KG1 (cell line): ENCODE measurements at places on chromosomes 1 and 21.

DNA sequence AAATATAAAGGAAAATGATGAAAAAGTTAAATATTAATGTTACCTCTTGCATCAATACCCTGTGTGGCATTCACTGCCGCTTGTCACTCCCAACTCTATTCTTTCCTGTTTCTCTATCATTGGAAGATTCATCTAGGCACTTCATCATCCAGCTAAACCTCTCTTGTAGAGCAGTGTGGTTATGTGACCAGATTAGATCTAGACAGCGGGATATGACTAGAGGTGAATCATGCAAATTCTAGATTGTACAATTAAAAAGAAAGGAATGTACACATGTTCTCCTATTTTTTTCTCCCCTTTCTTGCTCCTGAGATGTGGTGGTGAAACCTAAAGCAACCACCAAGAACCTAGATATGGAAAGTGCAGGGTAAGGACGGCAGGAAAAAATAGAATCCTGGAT, 174.1 kb downstream of the LBR start:
- DNase-seq, result no peak

DNA sequence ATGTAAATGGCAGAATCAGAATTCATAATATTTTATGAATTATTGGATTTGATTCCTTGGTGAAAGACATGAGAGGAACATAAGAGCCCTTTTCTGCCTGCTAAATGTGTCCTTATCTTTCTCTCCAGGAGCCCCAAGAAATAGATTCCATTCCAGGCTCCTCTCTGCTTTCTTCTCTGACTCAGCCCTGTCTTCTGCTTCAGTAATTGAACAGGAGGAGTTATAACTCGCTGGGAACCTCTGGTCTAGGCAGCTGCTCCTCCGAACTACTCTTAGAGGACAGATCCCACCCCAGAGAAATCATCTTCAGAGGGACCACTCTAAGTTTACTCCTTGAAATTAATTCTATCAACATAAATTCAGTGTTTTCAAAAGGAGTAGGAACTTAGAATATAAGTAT, 78.4 kb downstream of the RGS21 start:
- no peak for DNase-seq

DNA sequence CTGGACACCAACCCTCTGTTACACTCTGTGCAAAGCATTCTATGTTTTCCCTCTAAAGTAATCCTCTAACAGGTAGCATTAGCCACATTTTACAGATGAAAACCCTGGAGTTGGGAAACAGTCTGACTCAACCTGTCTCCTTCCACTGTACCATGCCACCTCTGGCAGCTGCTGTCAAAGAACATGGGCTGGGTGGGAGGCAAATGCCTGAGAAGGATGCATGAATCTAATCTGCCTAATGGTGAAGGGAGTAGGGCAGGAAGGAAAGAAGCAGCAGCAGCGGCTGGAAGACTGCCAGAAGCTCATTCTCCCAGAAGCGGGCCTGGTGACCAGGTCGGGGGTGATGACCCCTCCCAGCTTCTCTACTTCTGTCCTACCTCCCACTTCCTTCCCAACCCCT, 21.7 kb downstream of the LRRC71 start:
- DNase-seq, result no peak

- DNase-seq, result no peak
Measured at GRCh38 chr1:109309347-109309746, 2.5 kb upstream of the MYBPHL start.

GRCh38 chr1:94807742-94808491, 12.2 kb upstream of the SLC44A3 start:
- DNase-seq, result no peak

- no peak for DNase-seq
Measured at GRCh38 chr1:114149211-114149610, 4.5 kb downstream of the SYT6 start.

GRCh38 chr1:51025374-51025773, 55.3 kb downstream of the CDKN2C start:
- DNase-seq, result no peak

DNA sequence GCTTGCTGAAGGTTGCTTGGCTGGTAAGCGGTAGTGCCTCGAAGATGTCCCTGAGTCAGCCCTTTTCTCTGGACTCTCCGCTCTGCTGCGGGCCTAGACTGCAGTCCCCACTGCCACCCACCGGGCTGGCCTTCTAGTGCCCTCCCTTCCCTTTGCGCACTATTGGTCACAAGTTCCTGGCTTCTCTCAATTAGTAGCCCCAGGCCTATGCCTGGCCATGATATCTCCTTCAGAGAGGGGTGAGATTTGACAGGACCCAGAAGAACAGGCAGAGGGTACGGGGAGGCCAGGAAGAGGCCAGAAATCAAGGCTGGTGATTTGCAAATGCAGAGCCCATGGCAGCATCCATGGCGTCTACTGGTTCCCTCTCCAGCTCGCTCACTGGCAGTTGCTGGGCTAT, 207.7 kb downstream of the HIVEP3 start:
- no peak for DNase-seq

GRCh38 chr1:210754878-210755665, 378.9 kb downstream of the KCNH1 start:
- DNase-seq, result no peak

- no peak for DNase-seq
Measured at GRCh38 chr21:17416139-17416538, 96.7 kb upstream of the CXADR start.

GRCh38 chr1:26692211-26692792, 3.5 kb upstream of the ARID1A start:
- peak; percentile 90 for DNase-seq

DNA sequence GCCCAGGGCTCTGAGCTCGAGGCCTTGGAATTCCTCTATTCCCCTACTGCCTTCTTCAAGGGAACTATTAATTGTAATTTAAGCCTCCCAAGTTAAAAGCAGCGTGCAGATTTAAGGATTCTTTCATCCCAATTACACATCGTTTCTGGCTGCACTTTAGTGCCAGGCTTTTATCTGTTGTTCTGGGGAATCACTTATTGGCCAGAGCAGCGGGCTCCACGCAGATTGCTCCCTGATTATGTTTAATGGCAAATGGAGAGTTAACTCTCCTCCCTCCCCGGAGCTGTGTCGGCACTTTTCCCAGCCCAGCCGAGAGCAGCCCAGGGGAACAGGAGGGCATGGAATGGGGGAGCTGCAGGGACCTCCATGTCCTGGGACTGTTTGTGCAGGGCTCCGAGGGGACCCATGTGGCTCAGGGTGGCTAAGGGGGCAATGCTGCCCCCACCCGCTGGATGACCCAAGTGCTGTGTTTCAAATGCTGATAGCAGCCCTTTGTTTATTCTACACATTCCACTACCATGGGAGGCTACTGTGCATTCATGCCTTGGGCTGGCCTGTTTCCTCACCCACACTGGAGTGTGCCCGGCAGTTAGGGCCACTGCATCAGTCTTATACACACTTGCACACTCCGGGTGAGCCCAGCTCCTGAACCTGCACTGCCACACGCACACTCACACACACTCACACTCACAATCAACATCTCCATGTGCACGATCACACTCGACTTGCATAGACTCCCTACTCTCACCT, 93.3 kb upstream of the POU3F1 start:
- DNase-seq, result no peak

GRCh38 chr1:22918644-22919043, 54.0 kb downstream of the LACTBL1 start:
- DNase-seq, result no peak

GRCh38 chr21:42161401-42161955, 57.5 kb upstream of the ABCG1 start:
- DNase-seq, result no peak

- DNase-seq, result no peak
Measured at GRCh38 chr21:10273196-10273595, 248.2 kb upstream of the TPTE start.

- DNase-seq, result no peak
Measured at GRCh38 chr1:214660190-214660589, 57.2 kb downstream of the CENPF start.

GRCh38 chr1:39116860-39117728, 87.4 kb upstream of the MACF1 start:
- no peak for DNase-seq

GRCh38 chr21:36962098-36962780, 4.2 kb downstream of the HLCS start:
- DNase-seq, result no peak

- DNase-seq, result no peak
Measured at GRCh38 chr1:26012864-26013263, 8.7 kb upstream of the EXTL1 start.

GRCh38 chr1:39088658-39089057, 62.5 kb downstream of the NDUFS5 start:
- no peak for DNase-seq

DNA sequence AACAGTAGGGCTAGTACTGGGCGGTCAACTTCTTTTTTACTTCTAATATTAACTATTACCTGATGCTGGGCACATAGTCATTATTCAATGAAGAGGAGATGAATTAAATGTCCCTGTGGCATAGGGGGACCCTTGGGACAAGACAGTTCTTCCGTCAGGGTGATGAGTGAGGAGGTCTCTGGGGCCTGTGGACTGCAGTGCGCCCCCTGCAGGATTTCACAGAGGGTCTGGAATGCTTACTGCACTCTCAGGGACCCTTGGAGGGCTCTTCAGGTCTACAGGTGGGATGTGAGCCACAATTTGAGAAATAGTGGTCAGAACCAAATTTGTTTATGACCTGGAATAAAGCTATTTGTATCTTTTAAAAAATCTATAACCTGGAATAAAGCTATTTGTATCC, 149.4 kb downstream of the FAM78B start:
- DNase-seq, result no peak

DNA sequence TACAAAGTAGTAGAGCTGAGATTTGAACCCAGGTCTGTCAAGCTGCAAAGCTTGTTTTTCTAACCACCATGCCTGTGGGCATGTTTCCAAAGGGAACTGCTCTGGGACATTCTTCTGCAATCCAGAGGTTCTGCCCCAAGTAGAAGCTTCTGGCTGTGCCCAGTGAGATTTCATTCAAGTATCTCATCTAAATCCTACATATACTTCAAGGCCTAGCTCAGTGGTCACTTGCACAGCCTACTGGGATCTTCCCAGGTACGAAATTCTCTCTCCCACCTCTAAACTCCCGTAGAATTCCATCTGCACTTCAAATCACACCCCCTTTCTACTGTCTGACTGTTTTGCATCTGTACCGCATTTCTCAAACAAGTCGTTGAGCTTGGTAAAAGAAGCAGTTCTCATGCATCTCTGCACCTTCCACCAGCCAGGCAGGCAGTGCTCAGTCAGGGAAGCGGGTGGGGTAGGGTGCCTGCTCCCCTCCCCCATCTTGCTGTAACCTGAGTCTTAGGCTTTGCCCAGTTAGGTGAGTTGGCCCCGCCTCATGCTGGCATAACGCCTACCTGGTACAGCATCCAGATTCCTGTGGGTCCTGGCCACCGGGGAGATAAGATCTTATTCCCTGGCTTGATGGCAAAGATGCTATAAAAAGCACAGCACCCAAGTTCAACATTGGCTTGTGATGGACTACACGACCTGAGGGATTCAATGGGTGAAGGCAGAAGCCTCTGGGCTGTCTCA, 13.5 kb downstream of the SLC9A1 start:
- no peak for DNase-seq

- DNase-seq, result peak; percentile 32
Measured at GRCh38 chr1:184222652-184223052, 164.2 kb upstream of the C1orf21 start.

GRCh38 chr21:15729674-15730483, at the start of gene USP25:
Gene USP25 (plus strand): TSS chr21:15729982. CDS start chr21:15730394, 412 bp downstream.
- DNase-seq, result peak; percentile 80

- no peak for DNase-seq
Measured at GRCh38 chr1:37776946-37777516, 12.1 kb upstream of the EPHA10 start.

DNA sequence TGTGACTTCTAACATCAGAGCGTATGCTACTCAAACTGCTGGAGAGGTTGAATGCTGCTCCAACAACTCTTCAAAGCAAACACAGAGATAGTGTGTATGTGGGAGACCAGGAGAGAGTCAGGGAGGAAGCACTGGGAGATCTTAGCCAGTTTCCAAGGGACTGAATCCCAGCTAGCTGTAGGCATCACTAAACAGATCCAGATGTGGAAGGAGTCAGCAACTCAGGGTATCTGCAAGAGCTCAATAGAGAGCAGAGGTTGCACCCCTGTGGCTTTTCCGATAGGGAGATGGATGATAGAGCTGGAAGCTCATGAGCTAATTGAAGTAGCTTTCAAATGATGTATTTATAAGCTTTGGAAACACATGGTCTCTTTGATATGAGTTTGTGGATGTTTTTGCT, 168.9 kb upstream of the HOOK1 start:
- DNase-seq, result no peak

DNA sequence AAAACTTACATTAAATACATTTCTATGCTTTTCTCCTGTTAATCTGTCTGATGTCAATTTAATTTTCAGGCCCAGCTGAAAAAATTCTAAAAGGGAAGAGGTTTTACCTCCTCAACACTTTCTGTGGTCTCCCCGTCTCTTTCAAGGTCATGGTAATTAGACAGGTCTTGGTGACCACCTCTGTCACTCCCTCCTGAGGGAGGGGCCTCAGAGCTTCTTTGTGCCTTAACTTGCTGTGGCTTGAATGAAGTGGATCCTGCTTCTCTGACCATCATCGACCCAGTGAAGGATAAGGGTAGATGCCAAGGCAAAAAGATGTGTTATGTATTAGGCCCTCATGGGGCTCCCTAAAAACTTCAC, 40.8 kb upstream of the OSBPL9 start:
- DNase-seq, result no peak

DNA sequence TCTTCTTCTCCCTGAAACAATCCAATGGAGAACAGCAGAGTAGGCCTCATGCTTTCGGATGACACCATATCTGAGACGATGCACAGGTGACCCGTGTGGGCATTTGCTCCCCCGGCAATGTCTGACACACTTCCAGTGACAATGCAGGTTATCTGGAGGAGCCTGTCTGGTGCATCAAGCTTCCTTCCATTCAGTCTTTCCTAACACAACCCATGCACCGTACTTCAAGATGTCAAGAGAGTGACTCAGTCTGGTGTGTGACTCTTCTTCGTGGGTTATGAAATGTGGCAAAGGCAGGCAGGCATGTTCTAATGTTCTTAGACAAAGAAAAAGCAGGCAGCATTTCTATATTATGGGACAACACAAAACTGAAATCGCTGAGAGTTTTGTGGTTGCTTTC, 159.1 kb downstream of the EDEM3 start:
- DNase-seq, result no peak

DNA sequence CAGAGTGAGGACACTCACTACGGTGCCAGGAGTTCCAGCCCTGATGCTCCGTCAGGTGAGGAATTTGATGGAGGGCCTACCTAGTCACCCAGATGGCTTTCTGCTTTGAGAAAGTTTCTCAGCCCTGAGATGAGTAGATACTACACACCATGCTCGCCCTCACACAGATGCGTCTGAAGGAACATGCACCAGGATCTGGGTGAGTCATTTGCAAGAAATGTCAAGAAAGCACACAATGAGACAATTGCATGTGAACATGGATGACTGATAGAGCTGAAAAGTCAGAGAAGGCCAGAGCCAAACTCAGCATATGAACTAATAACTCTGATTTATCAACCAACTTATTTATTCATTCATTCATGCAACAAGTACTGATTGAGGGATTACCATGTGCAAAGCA, 483.9 kb downstream of the OMA1 start:
- DNase-seq, result no peak

- no peak for DNase-seq
Measured at GRCh38 chr1:168088511-168089325, 48.0 kb downstream of the GPR161 start.

- DNase-seq, result no peak
Measured at GRCh38 chr21:45378258-45378966, 26.6 kb upstream of the COL18A1 start.
